ENCODE measurements at places on chromosomes 1 and 21.

- no peak for DNase-seq
These were observed 1512.2 kb downstream of the KCNT2 start for GRCh38 chr1:195096051-195096521.

DNA sequence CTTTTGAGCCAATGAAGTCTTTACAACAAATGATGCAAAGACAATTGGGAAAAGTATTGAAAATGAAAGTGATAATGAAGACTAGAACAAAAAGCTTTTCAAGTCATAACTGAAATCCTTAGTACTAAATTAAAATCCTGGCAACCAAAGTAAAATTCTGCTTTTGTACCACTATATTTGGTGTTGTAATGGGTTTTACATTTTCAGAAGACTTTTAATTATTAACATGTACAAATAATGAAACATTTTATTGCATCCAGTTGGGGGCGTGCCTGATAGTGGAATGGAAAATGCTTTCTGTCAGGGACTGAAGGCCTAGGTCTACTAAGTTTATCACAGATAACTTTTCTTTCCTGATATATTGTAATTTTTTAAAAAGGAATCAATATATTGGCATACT is 89.4 kb downstream of the SDCCAG8 start:
- peak; percentile 43 for DNase-seq

- peak; percentile 45 for DNase-seq
These were observed 17.0 kb downstream of the DHRS3 start for GRCh38 chr1:12600880-12601633.

- DNase-seq: no peak
These were observed 448.3 kb upstream of the NFIA start for GRCh38 chr1:60634106-60634505.

DNA sequence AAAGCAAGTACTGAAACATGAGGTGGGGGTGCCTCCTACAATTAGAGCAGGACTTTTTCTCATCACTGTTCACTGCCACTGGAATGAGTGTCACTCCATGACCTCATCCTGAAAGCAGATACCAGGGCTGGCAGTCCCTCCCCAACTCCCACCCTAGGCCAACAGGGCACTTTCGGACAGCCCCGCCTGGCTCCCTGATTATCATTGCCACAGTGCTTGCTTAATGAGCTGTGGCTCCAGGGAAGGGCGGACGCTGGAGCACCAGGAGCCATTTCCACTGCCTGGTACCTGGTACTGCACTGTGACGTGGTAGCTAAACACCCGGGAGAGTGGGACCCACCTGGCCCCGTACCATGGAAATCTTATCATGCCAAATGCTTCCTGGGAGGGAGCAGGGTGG is 22.3 kb downstream of the SLC9A1 start:
- DNase-seq: no peak

DNA sequence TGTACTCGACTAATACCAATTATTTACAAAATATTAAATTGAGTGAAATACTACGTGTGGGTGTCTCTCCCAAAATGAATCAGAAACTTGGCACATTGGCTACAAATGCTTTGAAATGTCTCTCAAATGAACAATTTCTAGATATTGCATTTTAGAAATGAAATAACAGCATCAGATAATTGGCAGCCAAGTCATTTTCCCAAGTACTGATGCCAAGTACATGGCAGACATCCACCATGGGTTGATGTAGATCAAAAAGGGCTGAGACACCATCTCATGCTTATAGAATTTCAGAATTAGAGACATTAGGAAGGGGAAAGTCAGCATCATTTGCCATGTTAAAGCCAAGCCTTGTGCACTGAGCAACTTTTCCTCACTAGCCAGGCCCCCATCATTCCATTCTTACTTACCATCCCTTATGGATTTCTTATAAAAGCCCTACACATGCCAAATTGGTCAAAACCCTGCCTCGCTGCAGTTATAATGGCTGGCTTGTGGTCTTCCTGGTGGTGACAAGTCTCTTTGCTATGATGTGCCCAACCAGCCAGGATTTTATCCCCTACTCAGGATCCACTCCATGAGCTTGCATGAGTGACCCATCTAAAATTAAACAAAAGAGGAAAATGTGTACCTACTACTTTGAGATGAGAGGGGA is 73.1 kb downstream of the GREM2 start:
- no peak for DNase-seq

DNA sequence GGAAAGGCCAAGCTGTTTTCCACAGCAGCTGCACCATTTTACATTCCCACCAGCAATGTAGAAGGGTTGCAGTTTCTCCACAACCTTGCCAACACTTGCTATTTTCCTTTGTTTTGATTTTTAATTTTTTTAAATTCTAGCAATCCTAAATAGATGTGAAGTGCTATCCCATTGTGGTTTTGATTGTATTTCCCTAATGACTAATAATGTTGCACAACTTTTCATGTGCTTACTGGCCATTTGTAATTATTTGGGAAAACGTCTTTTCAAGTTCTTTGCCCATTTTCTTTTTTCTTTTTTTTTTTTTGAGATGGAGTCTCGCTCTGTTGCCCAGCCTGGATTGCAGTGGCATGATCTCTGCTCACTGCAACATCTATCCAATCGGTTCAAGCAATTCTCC is 53.9 kb downstream of the VCAM1 start:
- DNase-seq: no peak

DNA sequence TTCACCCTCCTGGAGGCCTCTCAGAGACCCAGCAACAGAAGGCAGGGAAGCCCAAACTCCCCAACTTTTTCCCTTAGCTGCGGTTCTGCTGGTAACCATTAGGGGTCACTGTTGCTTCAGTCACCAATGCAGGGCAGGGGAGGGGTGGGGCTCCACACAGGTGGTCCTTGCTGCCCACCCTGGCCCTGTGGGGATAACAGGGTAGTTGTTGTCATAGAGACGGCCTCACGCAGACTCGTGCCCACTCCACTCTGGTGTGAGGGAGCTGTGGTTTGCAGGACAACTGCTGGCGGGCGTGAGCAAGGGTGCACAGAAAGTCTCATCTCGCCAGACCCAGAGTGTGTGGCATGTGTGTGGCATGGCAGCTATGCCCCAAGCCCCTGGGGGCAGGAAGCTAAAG is 19.9 kb downstream of the INSRR start:
- DNase-seq: peak; percentile 73

GRCh38 chr1:7252411-7253117 is 467.3 kb downstream of the CAMTA1 start:
- peak; percentile 10 for DNase-seq

- DNase-seq: no peak
These were observed 6.3 kb downstream of the MIA3 start for GRCh38 chr1:222624214-222624613.

GRCh38 chr1:232634096-232634495 is 4.2 kb upstream of the SIPA1L2 start:
- DNase-seq: no peak

DNA sequence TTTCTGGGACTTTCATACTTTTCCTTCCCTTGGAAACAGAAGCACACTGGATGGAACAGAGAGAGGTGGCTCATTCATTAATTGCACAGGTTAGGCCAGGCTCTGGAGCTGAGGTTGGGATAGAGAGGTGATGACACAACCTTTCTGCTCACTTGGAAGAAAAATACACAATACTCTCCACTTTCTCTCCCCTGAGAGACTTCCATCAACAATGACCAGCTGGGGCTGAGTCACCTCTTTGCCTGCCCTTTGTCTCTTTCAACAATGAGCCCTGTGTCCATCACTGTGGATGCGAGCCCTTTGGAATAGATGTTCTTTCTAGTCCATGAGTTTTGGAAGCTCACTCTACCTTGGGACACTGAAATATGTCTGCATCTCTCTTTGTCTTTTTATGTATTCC is 43.1 kb downstream of the ATP2B4 start:
- peak; percentile 28 for DNase-seq

GRCh38 chr1:159936273-159936904 is 9.0 kb downstream of the IGSF9 start:
- peak; percentile 78 for DNase-seq
